Right ventricle myocardium inferior (tissue), 1 donor: ENCODE measurements at places on chromosomes 3 and 15.

DNA sequence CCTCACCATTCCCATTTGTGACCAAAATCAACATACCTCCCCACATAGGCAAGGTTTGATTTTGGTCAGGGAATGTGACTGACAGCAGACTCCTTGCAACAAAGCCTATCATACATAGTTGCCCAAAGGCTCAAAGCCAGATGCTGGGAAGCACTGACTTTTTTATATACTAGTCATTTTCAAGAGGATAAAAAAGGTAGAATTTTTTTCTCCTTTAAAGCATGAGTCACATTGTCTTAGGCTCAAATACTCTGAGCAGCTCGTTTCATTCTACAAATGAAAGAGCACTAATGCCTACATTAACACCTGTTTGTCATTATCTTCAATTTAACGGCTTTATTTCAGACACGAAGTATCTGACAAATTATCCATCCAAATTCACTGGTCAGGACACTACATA, 36.2 kb downstream of the ICE2 start:
- DNase-seq = no peak

DNA sequence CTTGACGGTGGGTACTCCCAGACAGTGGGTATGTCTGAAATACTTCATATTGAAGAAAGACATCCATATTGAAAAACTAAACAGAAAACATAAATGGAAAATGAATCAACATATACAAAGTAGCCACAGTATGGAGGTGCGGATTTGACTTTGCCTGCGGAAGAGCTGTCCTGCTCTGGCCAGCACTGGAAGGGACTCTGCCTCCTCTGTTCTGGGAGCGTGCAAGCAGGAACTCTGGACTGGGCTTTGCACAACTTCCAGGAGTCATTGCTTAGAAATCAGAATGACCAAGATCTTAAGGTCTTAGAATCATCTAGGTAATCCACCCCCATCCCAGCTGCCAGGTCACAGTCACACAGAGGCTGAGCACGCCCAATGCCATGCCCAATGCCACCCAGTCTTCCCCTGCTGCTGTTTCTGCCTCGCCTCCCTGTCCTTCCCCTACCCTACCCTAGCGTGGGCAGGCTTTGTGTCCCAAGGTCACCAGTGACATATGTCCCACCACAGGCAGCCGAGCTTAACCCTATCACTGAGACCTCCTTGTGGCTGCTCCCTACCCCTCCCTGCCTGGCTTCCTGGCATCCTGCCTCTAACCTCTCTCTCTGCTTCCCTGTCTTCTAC, 36.3 kb downstream of the CDC25A start:
- DNase-seq = no peak

- no peak for DNase-seq
Observed at GRCh38 chr3:119630128-119630879, 30.1 kb downstream of the POPDC2 start.

DNA sequence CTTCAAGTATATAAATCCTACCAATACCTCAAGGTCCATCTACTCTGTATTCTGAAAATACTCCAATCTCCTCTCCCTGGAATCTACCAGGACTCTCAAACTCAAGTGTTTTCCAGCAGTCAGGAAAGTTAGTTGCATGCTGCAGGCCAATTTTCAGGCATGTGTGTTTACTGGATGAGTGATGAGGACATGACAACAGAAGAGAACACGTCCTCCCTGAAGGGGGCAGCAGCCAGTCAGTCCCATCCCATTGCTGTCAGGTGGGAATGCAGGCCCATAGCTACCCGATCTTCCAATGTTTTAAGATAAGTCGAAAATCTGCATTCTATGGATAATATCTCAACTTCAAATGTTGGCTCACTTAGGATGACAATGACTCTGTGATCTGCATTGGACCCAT, 496.2 kb downstream of the FHIT start:
- DNase-seq = no peak

- DNase-seq = no peak
Observed at GRCh38 chr15:63526401-63526800, 22.0 kb downstream of the USP3 start.

DNA sequence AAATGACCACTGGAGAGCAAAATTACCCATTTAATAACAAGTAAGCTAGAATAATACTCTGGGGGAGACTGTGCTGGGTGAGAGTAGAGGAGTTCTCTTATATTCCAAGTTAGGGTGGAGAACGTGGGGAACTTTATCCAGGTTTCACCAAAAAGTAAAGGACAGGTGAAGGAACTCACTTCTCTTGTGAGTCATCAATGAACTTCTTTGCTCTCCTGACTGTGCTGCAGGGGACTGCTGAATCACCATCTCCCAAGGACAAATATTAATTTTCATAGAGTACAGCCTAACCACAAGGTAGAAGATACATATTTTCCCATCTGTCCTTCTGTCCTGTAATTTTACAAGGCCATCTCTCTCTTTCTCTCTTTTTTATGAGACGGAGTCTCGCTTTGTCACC, 8.3 kb upstream of the PDCD6IP start:
- DNase-seq = no peak

GRCh38 chr3:59245300-59245858, 195.6 kb upstream of the CFAP20DC start:
- no peak for DNase-seq

DNA sequence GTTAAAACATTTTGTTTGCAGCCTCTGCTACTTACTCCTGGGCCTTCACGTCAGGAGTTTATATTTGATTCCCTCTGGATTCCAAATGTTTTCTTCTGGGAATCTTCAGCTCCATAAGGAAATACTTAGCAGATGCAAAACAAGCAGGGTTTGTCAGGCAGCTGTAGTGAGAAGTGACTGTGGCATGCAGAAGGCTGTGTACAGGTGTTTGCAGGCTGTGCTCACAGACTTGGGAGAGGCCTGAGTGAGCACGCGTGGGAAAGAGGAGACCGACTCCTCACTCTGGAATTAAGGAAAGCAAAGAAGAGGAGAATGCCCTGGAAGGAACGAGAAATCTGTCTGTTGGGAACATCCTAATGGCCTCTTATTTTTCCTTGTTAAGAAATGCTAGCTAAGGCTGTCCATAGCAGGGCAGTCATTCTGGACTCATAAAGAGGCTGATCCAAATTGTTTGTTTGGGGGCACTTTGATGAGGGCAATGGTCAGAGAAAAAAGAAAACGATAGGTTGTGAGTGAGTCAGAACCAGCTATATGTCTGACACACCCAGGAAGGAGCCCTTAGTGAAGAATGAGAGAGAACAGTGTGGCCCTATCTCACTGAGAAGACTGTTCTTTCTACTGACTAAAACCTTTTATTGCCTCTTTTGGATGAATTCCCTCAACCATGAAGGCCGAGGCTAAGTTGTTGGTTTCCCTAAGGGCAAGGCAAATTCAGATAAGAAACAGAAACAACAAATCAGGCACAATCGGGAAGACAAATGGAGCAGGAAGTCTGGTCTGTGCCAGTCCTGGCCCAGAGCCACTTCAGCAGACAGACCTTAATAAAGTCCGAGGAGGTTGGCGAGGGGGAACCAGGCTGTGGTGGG, 82.6 kb downstream of the TGFBR2 start:
- peak; percentile 68 for DNase-seq

- DNase-seq = peak; percentile 65
Observed at GRCh38 chr3:129060276-129061022, at the start of gene GP9. TSS of gene GP9 (plus strand) at chr3:129060779. CDS start at chr3:129061740, 961 bp downstream.

GRCh38 chr3:8266730-8267131, 234.9 kb upstream of the LMCD1 start:
- no peak for DNase-seq

GRCh38 chr3:186990277-186990676, 60.0 kb downstream of the ST6GAL1 start:
- DNase-seq = no peak

DNA sequence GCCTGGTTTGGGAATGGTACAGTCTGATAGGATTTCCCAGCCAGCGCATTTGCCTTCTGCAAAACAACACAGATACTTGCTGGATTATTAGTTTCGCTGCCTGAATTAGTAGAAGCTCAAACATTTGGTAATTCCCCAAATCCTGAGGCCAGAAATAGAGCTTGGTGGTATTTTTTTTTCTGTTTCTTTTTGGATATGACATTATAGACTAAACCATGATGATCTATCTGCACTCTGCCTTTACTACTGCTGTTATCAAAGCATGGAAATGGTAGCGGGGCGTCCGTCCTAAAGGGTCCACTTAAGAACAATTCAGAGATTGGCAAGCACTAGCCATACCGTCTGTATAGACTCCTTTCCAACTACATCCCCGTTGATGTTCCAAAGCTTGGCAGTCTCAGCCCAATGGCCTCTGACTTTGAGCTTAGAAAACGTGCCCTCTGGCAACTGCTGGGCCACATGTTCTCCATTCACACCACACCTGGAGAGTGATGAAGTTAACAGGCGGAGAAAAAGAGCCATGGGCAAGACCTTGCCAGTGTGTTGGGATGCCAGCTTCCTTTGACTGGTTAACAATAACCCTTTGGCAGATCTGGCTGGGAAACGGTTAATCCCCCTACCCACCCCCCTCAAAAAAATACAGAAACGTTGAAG, 241.0 kb upstream of the NR2F2 start:
- no peak for DNase-seq

GRCh38 chr15:78712797-78713515, 71.9 kb upstream of the CHRNB4 start:
- DNase-seq = no peak

DNA sequence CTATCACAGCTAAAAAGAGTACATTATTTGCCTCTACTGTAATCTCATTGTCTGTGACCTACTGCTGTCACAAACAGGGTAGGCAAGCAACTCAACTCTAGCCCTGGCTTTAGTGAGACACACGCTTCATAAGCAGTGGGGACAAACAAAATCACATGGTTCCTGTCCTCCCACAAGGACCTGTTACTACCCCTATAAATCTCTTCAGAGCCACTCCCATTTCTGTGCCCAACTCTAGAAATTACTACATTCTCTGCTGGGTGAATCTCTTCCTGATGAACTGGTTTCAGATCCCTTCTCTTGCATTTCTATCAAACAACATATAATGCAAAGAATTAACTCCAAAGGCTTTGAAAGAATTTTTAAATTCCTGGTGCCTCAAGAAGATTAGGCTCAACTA, 117.3 kb downstream of the DMXL2 start:
- DNase-seq = no peak

DNA sequence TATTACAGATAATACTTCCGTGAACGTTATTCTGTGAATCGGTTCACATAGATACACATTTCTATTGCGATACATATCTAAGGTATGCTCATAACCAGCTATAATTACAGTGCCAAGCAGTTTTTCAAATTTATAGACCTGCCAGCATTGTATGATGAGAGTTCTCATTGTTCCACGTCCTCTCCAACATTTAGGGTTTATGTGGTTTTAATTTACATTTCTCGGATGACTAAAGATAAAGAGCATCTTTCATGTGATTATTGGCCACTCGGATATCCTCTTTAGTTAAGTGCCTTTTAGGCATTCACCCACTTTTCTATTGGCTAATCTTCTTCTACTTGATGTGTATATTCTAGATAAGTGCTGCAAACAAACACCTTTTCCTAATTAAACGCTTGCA, 134.7 kb upstream of the CCDC54 start:
- no peak for DNase-seq

GRCh38 chr3:78344918-78345317, 1305.0 kb downstream of the ROBO2 start:
- no peak for DNase-seq

DNA sequence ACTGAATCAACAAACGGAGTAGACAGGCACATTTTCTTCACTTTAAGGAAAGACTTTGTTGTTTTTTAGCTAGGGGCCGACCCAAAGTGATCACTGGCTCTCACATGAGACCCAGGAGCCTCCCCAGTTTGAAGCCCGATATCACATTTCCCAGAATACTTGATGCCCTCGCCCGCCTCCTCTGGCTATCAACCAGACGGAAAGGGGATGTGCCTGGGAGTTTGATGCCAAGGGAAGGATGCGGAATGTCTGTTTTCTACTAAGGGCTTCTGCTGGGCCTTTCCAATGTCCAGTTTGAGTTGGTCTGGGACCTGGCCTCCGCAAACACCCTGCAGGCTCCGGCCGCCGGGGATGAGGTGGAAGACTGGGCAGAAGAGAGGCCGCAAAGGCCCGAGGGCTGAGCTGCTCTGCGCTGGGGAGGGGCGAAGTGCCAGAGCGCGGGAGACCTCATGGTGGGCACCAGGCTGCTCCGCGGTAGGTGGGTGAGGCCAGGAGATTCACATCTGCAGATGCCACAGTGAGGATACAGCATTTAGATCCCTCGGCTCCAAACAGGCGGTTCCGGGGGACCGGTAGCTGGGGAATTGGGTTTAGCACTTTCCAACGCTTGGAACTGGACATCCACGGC, 491 bp upstream of the ZNF774 start:
- no peak for DNase-seq

DNA sequence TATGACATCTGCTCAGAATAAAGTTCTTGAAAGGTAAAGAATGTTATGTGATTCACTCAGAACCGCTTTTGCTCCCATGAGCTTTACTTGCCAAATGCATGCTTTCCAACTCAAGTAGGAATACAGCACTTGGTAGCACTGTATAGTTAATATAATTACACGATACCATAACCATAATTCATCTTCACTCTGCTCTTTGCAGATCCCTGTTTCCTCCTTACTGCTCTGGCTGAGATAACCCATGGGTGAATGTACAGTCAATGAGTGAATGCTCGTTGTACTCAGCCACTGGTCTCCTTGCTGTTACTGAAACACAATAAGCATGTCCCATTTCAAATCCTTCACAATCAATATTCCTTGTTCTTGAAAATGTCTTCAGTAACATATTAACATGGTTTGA, 550.0 kb downstream of the FGF12 start:
- no peak for DNase-seq

- DNase-seq = no peak
Observed at GRCh38 chr3:64818196-64818595, 130.4 kb upstream of the ADAMTS9 start.

- peak; percentile 69 for DNase-seq
Observed at GRCh38 chr3:187186801-187187421, 10.4 kb upstream of the RTP1 start.

DNA sequence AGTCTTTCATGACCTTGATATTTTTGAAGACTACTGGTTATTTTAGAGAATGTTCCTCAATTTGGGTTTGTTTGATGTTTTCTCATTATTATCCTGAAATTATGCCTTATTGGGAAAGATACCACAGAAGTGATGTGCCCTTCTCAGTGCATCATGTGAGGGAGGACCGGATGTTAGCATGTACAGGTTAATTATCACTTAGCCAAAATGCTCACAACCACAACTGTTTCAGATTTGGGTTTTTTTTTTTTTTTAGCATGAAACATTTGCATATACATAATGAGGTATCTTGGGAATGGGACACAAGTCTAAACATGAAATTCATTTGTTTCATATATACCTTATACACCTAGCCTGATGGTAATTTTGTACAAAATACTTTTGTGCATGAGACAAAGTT, 59.8 kb downstream of the PIK3R4 start:
- DNase-seq = no peak

GRCh38 chr3:143171141-143171980, 51.8 kb downstream of the CHST2 start:
- DNase-seq = no peak
